ENCODE measurements at places on chromosomes 1 and 21.

GRCh38 chr1:235021321-235021720 is 107.3 kb downstream of the TOMM20 start:
- DNase-seq = no peak

- no peak for DNase-seq
Observed at GRCh38 chr1:68378296-68379084, 71.3 kb downstream of the RPE65 start.

- no peak for DNase-seq
Observed at GRCh38 chr1:111704240-111704639, 35.0 kb downstream of the INKA2 start.

DNA sequence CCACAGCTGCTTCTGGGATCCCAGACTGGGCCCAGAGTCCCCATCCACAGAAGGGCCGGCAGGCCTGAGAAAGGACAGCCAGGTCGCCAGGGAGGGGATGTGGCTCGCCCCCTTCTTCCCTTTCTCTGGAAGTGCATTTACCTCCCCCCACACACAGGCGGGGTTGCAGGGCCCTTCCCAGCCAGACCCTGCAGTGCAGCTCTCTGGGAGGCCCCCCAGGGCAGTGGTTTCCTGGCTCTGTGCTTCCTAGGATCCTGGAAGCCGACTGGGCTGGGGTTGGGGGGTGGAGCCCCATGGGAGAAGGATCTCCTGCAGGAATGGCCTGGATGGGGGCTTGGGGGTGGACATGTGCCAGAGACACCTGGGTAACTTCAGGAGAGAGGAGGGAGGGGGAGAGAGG is 4.2 kb upstream of the COL6A1 start:
- DNase-seq = no peak

- DNase-seq = no peak
Observed at GRCh38 chr1:198449261-198449660, 91.2 kb downstream of the ATP6V1G3 start.

- DNase-seq = no peak
Observed at GRCh38 chr1:181647314-181648035, 164.2 kb downstream of the CACNA1E start.

DNA sequence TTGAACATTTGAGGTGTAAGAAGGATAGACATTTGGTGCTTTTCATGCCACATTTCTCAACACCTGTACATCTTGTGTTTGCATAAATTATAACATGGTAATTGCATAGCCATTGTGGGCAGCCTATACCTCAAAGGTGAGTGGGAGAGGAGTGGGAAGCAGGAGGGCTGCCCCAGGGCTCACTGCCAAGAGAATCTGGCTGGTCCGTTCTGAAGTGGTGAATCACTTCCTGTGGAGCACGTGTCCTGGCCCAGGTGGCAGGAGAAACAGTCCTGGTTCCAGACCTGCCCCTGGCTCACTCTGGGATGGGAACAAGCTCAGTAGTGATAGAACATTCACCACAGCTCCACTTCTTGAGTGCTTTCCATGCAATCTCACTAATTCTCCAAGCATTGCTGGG is 11.6 kb upstream of the OLFML2B start:
- peak; percentile 22 for DNase-seq

- no peak for DNase-seq
Observed at GRCh38 chr1:184914149-184914548, 60.2 kb downstream of the NIBAN1 start.

DNA sequence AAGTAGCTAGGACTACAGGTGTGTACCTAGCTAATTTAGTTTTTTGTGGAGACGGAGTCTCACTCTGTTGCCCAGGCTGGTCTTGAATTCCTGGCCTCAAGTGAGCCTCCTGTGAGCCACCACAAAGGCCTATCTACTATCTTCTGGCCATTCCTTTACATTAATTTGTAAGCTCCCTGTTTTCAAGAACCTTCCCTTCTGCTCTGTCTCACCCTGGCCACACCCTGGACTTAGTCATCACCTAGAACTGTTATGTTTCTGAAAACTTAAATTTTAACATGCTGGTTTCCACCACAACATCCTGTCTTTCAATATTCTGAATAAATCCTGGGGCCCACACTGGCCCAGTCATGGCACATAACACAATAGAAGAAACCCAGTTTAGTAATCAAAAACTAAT is 4.9 kb upstream of the B4GALT3 start:
- DNase-seq = peak; percentile 71

- peak; percentile 57 for DNase-seq
Observed at GRCh38 chr1:44377925-44378784, 23.1 kb upstream of the ERI3 start.

DNA sequence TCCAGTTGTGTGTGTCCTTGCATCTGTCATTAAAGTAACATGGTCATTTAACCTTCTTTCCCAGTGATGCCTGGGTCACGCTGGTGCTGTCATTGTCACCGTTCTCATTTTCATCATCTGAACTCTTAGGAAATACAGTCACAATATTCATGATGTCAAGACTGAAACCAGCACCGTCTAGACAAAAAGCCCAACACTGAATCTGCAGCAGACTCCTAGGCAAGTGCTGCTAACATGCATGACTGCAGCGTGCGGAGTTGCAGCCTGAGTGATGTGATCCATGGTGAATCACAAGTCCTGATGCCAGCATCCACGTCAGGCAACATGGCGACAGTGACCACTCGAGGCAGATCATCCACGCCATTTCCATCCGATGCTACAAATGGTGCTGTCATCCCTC is 37.6 kb downstream of the MRPL37 start:
- no peak for DNase-seq

- no peak for DNase-seq
Observed at GRCh38 chr1:92968138-92969032, 7.1 kb upstream of the DIPK1A start.

DNA sequence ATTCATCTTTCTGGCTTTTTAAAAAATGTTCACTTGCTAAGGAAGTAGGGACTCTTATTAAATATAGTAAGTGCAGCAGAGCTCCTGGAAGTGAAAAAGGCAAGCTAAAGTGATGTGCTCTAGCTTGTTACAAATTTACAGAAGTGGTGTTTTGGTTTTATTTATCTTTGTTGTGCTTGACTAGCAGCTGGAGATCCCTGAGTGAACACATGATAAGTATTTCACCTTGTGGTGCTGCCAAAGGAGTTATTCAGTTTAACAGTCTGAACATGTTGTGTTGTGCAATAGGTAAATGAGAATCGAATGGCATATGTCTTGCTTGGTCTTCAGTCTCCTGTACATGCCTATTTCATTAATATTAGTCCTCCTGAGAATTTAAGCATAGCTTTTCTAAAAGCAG is 315.7 kb downstream of the TPR start:
- DNase-seq = no peak

GRCh38 chr1:20449735-20450311 is 36.2 kb downstream of the CAMK2N1 start:
- no peak for DNase-seq

GRCh38 chr1:164693564-164694359 is 134.8 kb downstream of the PBX1 start:
- no peak for DNase-seq

DNA sequence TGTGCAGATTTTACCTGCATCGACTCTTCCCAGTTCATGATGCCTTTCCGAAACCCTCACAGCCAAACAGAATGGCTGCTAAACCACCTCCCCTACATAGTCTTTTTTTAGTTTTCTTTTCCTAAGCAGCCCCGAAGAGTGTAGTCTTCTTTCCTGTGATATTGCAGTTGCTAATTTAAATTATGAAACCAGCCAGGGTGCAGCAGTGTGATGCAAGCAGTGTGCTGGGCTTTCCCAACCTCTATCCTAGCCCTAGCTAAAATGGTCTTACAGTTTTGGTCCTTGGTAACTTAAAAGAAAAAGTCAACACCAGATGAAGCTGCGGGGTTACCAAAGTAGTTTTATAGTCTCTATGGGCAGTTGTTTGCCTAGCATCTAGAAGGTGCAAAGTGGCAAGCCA is 82.0 kb upstream of the GCLM start:
- DNase-seq = no peak

DNA sequence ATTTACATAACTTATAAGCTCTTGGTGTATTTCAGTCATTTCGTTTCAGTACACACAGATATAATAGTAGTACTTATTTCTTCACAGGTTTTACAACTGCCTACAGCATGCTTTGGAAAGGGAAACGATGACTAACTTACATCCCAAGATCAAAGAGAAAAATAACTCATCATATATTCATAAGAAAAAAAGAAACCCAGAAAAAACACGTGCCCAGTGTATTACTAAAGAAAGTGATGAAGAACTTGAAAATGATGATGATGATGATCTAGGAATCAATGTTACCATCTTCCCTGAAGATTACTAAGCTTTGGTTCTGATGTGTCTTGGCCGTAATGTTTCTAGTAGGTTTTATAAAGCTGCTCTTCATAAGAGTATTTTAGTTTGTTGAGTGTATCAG is 30.9 kb downstream of the TYW3 start:
- DNase-seq = no peak

GRCh38 chr1:68132426-68133130 is 82.2 kb upstream of the DIRAS3 start:
- DNase-seq = no peak

DNA sequence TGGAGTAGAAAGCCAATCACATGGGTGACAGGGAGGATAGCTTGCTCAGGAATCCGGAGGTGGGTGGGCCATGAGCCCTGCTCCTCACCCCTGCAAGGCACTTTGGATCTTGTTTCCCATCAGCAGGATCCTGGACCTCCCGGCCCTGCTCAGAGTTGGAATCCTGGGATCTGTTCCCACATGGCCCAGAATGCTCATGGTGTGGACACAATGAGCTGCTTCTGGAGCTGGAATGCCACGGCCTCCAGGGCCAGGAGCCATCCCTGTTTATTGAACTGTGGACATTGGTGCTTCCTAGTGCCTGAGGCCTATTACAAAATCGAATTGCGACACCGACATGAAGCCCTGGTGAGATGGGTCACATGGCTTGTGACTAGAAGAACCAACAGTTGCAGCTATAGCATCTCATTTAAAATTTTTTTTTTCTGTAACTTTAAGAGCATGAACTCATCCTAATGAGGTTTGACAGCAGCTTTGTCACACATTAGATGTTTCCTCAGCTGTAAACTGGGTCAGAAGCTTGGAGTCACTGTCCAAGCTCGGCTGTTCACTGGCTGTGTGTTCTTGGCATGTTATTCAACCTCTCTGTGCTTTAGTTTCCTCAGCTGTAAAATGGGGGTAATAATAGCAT is 40.4 kb upstream of the GOLT1A start:
- no peak for DNase-seq

DNA sequence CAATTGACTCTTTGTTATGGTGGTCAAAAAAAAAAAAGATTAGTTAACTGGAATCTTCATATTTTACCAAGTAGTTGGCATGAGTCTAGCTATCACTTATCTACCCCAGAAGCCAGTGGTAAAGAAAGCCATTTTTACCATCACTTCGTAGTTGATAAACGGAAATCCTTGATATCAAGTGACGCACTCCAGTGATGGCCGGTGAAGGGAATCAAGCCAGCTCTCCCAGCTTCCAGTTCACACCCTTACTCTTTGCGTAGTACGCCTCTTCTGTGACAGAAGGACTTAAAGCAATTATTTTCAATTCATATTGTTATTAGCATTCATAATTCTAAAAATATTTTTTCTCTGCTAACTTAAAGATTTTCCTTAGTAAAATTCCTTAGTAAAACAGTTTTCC is 447.9 kb downstream of the GPATCH2 start:
- no peak for DNase-seq

DNA sequence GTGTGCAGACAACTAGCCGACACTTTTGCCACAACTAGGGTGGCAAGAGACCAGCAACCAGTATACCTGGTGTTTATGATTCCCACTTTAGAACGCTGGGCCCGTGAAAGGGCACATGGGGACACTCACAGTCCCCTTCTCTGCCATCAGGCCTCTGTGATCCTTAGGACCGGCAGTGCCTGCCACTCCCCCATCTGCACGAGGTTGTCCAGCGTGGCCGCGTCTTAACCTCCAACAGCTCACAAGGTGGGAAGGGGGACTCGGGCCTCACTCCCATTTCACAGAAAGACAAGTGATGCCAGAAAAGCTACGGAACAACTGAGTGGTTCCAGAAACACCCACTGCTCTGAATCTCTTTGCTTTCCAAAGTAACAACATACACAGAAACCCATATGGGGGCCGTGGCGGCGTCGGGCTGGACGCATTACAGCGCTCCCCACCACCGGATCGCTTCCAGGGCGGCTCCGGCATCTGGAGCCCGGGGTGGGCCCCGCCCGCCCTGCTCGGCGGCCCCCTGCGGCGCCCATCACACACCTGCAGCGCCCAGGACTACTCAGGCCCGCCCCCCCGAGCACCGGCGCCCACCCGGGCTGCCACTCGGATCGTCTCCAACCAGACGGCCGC is 1.0 kb downstream of the ZNF496 start:
- DNase-seq = no peak

DNA sequence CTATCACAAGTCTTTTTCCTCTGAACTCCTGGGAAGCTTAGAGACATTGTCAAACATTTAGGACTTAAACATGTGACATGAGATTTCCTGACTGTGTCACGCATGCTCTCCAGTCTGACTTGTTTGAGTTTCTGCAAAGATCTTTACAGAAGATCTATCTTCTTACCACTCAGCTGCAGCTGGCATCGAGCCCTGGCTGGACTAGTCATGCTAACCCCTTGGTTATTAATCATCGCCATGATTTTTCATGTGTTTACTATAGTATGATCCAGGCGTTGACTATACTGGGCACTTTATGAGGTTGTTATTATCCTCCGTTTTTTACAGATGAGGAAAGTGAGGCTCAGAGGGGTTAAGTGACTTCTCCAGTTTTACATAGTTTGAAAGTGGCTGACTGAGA is 18.1 kb upstream of the IRF2BP2 start:
- DNase-seq = no peak

- DNase-seq = no peak
Observed at GRCh38 chr21:29055080-29055479, 18.4 kb downstream of the CCT8 start.

GRCh38 chr1:46489169-46489637 is 433 bp upstream of the DMBX1 start:
- peak; percentile 30 for DNase-seq

DNA sequence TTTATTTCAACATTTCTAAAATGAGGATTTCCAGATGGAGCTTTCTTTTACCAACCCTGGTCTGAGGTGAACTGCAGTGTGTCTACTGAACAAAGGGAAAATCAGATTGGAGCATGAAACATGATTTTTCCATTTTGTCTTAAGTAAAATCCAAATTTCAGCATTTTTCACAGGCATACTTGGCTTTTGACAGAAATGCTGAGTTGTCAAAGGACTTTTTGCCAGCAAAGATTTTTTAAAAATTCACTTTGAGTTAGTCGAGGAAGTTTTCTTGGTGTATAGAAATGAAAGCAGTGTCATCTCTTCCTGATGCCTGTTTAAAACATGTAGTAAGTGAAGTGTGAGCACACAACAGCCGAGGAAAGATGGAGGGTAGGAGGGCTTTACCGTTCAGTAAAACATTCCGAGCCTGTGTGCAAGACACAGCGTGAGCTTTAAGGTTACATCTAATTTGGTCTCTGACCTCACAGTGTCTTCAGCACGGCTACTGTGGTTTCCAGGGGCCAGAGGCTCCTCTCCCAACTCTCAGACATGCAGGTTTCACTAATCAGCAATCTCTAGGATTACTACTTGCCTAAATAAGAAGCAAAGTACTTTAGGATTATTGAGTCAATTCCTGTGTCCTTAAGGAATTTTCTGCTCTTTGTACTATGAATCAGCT is 45.9 kb downstream of the SAMD13 start:
- no peak for DNase-seq

Measured in stimulated activated CD4-positive, alpha-beta T cell treated with anti-CD3 and anti-CD28 coated beads, Interleukin-2, amount 100 ng/mL, for 24 hours (primary cell).